Stimulated activated CD4-positive, alpha-beta T cell treated with anti-CD3 and anti-CD28 coated beads, Interleukin-15, amount 100 ng/mL, for 24 hours (primary cell): ENCODE measurements at places on chromosomes 1 and 21.

GRCh38 chr1:199279872-199280645 lies 641.2 kb downstream of the PTPRC start:
- peak; percentile 12 for DNase-seq

DNA sequence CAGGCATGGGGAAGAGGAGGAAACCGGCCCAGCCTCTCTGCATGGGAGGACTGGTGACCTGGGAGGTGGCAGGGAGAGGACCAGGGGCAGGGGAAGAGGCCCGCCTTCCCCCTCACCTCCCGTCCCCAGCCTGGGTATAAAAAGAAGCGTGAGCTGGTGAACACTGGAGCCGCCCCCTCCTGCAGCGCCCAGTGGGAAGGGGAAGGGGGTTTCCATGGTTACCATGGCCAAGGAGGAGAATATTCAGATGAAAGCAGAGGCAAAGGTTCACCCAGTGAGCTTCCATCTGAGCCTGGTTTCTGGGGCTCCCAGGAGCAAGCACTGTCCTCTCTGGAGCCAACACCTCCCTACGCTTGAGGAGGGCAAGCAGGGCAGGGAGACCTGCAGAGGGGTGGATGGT lies 54.9 kb downstream of the ACOT7 start:
- no peak for DNase-seq

GRCh38 chr21:45989355-45990048 lies 7.9 kb downstream of the COL6A1 start:
- DNase-seq: no peak

DNA sequence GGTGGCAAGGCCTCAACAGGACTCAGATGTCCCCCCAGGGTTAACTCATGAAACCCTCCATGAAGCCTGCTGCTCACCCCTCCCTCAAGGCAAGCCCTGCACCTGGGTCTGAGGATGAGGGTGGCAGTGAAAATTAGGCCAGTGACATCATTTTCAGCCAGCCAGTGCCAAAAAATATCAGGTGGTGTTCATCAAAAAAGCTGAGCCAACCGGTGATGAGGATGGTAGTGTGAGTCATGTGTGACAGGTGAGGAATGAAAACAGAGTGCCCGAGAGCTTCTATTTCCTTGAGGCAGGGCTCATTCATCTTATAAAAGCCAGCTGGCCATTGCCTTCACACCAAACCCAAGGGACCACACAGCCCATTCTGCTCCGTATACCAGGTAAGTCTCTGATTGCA lies at the start of gene SPRR1A:
Gene SPRR1A (plus strand): TSS at position 339 of the 400 bp plus-strand sequence. CDS start 1,150 bp downstream, outside the sequence.
- no peak for DNase-seq

- DNase-seq: no peak
Observed at GRCh38 chr1:237562242-237562823, 328.4 kb downstream of the ZP4 start.

DNA sequence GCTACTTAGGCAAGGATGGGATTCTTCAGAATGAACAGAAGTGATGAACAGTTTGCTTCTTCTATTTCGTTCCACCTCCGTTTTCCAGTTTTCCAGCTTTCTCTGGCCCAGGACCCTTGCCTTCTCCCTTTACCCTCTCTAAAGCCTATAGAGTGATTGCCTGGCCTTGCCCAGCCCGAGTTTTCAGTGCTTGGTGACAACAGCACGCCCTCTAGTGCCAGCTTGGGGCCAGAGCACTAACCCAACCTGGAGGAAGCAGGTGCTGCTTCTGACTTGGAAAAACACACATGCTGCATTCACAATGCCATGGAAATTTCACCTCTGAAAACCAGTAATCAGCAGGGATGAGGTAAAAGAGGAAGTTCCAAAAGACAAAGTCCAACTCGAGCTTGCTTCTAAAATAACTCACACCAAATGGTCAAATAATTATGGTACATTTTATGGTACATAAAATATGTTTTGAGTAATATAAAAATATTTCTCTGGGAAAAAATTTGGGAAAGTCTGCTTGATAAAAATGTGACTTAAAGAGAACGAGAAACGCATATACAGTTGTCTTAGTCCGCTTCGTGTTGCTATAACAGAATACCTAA lies 26.1 kb downstream of the UBE2T start:
- peak; percentile 82 for DNase-seq

- peak; percentile 47 for DNase-seq
Observed at GRCh38 chr1:247415423-247416361, at the start of gene NLRP3. TSS of gene NLRP3 (plus strand) at chr1:247416173. CDS start at chr1:247418801, 2,628 bp downstream.

DNA sequence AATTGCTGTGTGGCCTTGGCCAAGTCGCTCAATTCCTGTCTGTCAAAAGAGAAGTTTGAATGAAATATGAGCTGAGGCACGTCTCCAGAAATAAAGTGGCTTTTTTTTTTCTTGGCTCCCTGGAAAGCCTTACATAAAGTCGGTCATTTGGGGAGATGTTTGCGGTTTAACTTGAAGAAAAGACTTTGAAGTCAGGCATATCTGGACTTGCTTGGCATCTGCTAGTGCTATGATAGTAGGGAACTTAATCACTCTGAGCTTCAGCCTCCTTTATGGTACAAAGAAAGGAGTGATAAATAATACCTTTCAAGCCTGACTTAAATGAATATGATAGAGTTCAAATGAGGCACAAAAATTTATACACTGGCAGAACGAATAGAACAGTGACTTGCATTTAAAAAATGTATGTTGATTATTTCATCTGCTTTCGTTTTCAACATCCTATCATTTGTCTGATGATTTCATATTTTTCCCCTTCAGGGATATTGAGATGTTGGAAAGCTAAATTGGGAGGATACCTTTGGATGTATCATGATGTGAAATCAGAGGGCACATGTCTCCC lies 60.2 kb downstream of the FASLG start:
- DNase-seq: no peak

DNA sequence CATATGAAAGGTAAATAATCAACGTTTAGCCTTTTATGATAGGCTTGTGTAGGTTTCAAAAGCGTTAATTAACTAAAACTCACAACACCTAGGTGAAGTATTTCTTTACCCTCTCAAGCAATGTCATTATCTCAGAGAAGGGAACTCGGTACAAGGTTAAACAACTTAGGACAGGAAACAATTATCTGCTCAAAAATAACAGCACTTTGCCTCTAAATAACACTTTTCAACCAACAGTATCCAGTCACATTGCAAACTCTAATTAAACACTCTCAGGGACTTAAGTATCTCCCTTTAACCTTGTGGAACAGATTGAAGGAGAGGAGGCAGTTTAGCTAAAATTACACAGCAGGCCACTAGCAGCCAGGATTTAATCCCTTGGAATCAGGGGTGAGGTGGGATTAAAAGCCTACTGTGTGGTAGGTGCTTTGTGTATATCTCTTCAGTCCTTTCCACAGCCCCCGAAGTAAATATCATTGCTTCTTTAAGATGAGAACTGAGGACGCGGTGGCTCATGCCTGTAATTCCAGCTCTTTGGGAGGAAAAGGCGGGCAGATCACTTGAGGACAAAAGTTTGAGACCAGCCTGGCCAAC lies 5.2 kb upstream of the AKNAD1 start:
- DNase-seq: no peak

DNA sequence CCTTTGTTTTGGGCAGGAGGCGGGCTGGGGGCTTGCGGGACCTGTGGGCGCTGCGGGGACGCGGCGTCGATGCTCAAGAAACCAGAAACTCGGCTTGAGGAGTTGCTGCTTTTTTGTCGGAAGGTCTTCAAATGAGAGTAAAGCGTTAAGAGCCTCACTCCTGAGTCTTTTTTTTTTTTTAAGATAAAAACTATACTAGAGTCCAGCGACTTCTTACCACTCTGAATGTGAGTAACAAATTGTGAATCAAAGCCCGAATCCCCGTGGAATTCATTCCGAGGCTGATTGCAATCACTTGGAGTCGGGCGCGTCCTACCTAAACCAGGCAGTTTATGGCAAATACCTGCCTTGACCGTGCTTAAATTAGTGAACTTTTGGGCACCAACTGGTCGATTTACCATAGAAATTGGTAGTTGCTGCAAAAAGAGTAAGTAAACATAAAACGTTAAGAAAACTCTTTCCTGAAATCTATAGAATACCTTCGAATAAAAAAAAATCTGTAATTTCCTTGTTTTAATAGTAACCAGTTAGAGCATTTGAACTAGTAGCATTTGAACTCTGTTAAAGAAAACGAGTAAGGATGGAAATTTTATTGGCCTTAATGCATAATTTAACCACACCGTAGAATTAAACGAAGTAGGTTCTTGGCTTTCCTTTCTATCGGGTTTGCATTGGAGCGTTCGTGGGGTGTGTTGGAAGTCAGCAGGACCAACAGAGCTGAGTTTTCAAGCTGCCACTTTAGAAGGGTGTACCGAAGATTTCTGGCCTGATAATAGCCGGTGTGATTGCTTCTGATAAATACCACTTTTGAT lies 769 bp downstream of the GPSM2 start:
- DNase-seq: no peak

DNA sequence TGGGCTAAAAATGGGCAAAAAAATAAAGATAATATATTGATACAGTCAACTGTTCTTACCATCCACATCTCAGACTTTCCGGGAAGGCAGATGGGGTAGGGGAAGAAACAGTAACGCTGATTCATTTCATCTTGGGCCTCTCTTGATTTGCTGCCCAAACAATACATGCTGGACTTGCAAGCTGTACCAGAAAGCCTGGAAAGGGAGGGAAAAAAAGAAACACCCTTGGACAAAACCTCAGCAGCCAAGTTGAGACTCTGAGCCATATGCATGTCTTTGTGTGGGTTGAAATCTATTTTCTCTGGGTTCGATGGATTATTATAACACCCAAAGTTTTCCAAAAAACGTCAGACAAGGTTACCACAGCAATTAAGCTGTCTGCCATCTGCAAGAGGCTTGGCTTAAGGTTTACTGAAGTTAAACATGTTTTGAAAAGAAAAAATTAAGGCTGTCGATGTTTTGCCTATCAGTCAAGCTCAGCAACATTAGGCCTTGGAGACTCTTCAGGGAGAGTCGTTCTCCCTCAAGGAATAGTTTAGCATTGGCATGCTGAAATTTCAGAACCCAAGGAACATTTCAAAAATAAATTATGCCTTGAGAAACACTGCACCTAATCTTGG lies 71.2 kb downstream of the PSMG1 start:
- DNase-seq: no peak

GRCh38 chr1:164707868-164708331 lies 148.9 kb downstream of the PBX1 start:
- DNase-seq: no peak

GRCh38 chr1:214370615-214371014 lies 89.7 kb downstream of the SMYD2 start:
- no peak for DNase-seq

DNA sequence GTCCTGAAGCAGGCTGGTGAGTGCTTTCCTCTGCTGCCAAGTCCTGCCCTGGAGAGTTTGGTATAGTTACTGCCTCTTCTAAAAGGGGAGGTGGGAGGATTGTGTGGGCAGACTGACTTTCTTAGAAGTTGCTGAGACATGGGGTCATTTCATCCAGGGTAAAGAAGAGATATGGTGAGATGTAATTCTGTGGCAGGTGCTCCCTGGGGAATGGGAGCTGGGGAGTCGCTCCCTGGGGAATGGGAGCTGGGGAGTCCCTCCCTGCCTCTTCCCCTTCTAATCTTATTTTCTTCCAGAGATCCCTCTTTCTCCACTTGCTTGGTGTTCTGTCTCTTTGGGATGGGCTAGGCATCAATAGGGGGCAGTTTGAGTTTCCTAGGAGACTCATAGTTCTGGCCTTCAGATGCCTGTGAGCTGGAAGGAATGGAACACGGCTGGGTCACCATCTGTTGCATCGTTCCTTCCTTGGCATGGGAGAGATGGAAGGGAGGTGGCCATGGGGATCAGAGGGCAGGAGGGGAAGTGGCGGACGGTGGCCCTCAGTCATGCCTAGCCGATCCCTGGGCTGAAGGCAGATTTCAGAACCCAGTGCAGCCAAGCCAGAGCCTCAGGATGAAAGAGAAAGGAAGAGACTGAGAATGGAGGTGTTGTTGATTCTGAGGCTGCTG lies 59.0 kb downstream of the NFASC start:
- DNase-seq: no peak

DNA sequence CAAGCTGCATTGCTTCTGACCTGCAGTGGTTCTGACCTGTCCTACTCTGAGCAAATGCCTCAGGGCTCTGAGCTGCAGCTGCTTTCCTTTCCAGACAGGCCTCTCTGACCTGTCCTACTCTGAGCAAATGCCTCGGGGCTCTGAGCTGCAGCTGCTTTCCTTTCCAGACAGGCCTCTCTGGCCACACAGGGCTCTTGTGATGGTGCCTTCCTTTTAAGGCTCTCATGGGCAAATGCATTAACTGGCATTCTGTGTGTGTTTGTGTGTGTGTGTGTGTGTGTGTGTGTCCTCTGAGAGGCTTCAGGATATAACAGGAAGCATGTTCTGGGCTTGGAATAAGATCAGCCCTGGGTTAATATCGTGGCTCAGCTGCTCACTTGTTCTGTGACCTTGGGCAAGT lies 131.3 kb downstream of the NTPCR start:
- no peak for DNase-seq

GRCh38 chr1:240610636-240611035 lies 1.3 kb downstream of the GREM2 start:
- no peak for DNase-seq

- DNase-seq: no peak
Observed at GRCh38 chr21:24583473-24583872, 1023.8 kb downstream of the MRPL39 start.

- no peak for DNase-seq
Observed at GRCh38 chr1:188343914-188344313, 1515.2 kb downstream of the PLA2G4A start.

DNA sequence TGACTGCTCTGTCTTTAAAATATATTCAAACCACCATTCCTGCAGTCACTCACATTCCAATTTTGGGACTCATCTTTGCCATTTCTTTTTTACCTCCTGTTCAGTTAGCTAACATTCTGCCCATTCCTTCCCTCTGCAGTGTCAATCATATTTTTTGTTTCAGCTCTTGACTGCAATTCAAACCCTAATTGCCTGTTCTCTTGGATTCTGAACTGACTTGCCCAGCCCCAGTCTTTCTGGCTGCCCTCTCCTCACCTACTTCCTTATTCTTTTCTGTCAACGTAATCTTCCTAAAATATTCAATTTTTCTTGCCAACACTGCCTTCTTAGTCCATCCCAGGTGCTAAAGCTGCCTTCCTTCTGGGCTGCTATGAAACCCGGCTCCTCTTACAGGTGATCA lies 6.1 kb downstream of the PRDM2 start:
- no peak for DNase-seq
